NCI-H187 treated with DMSO at 0.1 percent for 48 hours (cell line): ENCODE measurements at places on chromosomes 3 and 15.

GRCh38 chr3:52401551-52401950 lies 43.4 kb downstream of the SEMA3G start:
- DNase-seq: no peak

DNA sequence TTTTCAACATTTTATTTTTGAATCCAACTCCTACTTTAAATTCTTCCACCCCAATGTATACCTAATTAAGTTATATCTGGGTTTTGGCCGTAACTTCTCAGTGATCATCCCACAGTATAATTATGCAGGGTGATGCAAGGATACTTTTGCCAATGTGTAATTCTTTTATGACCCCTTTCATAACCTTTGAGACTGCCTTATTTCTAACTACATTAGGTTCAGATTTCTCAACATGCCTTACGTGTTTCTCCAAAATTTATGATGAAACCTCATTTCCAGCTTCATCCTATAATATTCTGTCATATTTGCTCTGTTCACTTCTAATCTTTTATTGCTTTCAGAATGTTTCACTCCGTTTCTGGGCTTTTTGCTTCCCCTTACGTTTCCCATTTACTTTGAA lies 1229.6 kb upstream of the ALCAM start:
- no peak for DNase-seq

DNA sequence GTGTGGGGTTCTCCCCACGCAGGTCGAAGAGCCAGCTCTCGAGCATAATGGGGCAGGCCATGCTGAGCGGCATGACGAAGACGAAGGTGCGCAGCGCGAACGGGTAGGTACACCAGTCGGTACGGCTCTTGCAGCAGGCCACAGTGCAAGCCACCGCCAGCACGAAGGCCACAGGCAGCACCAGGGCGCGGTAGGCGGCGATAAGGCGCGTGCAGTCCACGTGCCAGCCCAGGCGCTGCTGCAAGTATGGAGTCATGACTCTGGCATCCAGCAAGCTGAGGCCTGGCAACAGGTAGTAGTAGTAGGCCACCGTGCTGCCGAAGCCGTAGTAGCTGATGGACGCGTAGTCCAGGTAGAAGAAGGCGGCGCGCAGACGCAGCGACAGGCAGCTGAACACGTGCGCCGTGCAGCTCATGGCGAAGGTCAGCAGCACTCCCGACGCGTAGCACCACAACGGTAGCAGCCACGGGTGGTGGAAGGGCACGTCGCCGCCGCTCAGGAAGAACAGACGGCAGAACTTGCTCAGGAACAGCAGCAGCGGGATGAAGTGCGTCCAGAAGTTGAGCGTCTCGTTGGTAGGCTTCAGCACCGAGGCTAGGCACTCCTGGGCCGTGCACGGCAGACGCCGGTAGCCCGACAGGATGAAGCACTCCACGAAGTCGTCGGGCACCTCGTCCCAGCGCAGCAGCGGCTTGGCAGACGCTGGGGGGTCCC lies 797 bp downstream of the PAQR9 start:
- no peak for DNase-seq

- DNase-seq: peak; percentile 46
Observed at GRCh38 chr15:63065262-63066221, 23.0 kb downstream of the TPM1 start.

DNA sequence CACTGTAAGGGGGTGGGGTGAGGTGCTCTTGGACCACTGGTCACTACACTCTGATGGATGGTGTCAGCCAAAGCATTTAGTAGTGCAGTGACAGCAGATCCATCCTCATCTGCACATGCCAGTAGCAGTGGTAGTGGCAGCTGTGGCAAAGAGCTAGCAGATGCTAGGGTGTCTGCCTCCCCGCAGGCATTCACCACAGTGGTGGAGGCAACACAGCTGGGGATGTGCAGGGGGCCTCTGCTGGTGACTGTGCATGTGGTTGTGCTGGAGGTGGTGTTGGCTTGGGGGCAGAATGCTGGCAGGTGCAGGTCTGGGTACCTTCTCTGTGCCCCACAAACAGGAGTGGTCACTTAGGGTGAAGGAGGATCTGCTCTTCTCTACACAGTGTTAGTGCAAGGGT lies 19.4 kb upstream of the DCUN1D1 start:
- DNase-seq: no peak

- DNase-seq: no peak
Observed at GRCh38 chr15:55221090-55222011, 24.6 kb upstream of the RSL24D1 start.

GRCh38 chr15:67253549-67254237 lies 768 bp downstream of the AAGAB start:
- no peak for DNase-seq

GRCh38 chr3:15298504-15298903 lies 33.9 kb downstream of the SH3BP5 start:
- DNase-seq: no peak

DNA sequence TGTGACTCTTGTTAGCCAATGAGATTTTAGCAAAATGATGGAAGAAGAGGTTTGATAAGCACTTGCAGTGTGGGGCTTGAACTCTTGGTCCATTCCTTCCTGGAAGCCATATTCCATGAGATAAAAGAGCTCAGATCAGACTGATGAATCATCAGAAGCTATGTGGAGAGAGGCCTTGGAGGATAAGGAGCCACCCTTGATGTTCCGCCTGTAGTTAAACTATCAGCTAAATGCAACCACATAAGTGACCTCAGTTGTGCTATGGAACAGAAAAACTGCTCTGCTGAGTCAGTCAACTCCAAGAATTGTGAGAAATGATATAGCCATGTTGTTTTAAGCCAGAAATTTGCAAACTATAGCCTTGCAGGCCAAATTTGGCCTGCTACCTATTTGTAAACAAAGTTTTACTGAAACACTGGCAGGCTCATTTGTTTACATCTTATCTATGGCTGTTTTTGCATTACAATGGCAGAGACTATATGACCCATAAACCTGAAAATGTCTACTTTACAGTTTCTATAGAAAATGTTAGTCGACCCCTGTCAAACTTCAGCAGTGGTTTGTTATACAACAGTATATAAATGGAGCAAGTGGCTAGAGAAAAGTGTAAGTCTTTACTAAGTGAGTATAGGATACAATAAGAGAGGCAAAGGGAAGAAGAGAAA lies 27.6 kb upstream of the GAP43 start:
- DNase-seq: no peak

DNA sequence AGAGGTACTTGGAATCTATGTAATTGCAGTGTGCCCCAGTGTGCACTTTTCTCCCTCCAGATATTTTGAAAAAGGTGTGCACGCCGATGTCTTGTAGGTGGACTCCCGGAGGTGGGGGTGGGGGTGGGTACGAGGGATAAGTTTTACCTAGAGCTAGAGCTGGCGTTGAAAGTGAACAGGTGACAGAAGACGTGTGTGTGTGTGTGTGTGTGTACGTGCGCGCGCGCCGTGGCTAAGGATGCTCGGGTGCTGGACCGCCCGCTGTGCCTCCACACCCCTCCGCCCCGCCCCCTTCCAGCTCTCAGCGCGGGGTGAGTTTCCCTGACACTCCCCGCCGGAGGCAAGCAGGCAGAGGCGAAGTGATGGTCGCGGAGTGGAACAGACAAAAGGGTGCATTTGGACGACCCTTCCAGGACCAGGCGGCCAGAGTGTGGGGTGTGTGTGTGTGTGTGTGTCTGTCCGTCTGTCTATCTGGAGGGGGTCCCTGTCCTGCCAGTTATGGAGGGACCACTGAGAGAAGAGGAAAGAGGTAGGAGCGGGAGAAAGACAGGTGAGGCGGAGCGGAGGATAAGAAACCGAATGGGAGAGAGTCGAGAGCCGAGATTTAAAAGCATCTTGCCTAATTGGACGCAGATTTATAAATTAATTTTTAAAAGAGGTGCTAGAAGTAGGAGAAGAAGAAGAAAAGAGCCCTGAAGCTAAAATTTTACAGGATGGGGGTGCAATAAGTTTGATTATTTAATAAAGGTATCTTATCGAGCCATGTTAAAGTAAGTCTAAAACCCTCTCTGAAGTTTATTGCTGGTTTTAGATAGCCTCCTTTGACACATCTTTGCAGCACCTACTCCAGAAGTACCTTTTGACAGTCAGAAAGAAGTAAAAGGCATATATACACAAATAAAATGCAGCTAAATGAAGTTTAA lies 335.8 kb upstream of the THRB start:
- no peak for DNase-seq
